ENCODE measurements at places on chromosomes 7 and 10.

DNA sequence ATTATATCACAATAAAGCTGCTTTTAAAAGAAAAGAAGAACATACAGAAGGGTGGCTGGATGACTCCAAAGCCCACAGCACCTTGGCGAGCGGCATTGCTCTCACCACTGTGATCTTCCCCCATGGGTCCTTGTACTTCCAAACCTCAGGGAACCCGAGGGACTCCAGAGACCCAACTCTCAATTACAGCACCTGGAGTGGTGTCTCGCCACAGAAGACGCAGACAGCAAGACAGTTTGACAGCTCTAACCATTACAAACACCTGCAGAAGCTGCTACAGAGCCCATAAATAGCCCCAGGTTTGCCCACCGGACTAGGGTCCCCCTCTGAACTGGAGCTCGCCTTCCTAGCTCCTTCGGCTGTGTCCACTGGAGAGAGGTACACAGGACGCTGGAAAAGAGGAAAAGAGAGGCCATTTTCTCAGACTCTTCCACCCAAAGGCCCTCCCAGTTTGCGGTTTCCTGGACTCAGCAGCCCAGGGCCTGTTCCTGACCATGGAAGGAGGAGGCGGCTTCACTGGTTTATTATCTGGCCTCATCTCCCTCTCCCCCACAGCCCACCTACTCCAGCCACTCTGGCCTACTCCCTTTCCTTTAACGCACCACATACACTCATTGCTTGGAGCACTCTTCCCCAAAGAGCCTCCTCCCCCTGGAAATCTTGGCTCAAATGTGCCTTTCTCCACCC lies 1.9 kb downstream of the PIK3AP1 start:
- no peak for DNase-seq

- DNase-seq, result no peak
Measured at GRCh38 chr10:16646181-16647059, 124.7 kb upstream of the C1QL3 start.

DNA sequence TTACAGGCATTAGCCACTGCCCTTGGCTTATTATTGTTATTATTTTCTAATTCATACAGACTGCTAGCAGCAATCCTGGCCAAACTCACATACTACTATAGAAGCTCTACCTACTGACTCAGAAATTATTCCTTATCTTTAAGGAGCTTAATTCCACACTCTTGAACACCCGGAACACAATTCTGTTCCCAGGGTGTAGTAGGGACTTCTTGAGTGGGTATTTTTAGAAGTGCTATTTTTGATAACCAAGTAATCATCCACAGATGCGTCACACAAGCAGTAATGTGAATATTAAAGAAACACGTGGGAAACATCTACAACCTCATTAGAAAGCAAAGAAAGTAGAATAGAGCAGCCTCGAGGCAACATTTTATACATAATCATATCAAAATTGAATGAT lies 149.2 kb downstream of the PTEN start:
- no peak for DNase-seq

DNA sequence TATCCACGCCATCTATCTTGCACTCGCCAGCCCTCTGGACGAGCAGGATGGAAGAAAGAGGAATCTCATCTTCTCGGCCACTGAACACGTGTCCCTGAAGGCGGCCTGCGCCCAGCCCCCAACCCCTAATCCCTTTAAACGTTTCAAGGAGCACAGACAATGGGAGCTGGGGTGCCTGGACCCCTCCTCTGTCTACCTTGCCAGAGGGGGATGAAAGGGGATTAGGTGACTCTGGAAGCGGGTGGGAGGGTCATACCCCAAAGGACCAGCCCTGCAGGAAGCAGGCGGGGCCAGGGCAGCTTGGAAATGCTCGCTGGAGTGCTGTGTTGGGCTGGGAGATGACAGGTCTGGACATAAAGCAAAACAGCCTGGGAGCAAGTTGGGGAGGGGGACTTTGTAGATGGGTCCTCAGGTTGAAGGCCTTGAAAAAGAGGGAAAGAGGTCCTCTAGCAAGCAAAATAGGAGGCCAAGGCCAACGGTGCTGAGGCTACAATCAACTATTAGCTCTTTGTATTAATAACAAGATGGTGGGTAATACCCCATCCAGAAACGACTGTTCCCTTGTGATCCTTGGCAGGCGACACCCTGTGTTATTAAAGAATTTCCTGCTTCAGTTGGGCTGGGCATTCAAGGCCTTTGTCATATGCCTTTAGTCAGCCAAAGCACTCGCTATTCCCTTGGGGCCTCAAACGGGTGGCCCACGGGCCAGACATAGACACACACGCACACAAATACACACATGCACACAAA lies 126.5 kb upstream of the UNC5B start:
- DNase-seq, result no peak

DNA sequence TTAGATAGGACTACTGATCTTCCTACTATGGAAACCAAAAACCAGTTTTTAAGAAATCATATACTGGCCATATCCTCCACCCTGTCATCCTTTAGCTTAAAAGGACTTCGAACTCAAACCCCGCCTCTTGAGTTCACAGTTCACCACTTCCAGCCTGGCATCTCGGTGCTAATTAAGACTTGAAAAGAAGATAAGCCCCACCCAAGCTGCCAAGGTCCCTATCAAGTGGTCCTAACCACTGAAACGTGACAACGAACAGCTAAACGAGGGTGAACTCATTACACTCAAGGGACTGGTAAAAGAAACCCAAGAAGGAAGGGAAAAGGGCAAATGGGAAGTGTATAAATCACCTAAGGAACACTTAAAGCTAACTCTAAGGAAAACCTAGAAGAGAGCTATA lies 16.1 kb downstream of the COL17A1 start:
- no peak for DNase-seq

GRCh38 chr10:80324086-80324485 lies 32.5 kb downstream of the DYDC1 start:
- no peak for DNase-seq
